ENCODE measurements at places on chromosomes 11 and 22. TPM values are rescaled to one million over a fixed set of nuclear protein-coding genes. Genes with fewer than 3 reads are reported as not detected.
A peak's percentile ranks its signal among the peaks of the same experiment; 100 is the strongest.

Gene PACSIN3
- 3.2 TPM for total RNA-seq

DNA sequence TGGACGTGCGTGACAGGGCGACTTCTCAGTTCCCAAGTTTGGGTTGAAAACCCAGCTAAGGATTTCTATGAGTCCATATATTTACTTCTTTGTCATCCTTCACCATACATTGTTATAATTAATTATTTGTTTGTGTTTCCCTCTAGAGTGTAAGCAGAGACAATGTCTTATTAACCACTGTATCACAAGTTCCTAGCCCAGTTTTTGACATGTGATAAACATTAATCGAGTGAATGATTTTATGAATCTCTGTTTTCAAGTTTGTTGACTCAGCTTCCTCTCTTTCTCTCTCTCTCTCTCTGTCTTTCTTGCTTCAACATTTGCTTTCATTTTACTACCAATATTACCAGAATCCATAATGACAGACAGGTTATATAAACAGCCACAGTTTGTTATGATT lies 1259.6 kb upstream of the TENM4 start:
- peak overlapping the region; percentile 85 for H3K27ac ChIP-seq
- no peak overlapping the region for H3K4me3 ChIP-seq
- no peak for DNase-seq
- no peaks in the 10 kb centered on the region for H3K36me3 ChIP-seq

GRCh38 chr11:45430361-45430760 lies 144.2 kb upstream of the SYT13 start:
- H3K27ac ChIP-seq = no peak overlapping the region
- no peak overlapping the region for H3K4me3 ChIP-seq
- H3K4me1 ChIP-seq = no peaks in the 10 kb centered on the region
- DNase-seq = no peak
- no peaks in the 10 kb centered on the region for H3K36me3 ChIP-seq

Gene YPEL4
- 0.44 TPM for total RNA-seq

- peaks cover 18% of the 10 kb centered on the region for H3K4me1 ChIP-seq
- H3K27ac ChIP-seq = no peak overlapping the region
- no peak overlapping the region for H3K4me3 ChIP-seq
Measured at GRCh38 chr11:64805481-64805880, 2.5 kb upstream of the MAP4K2 start.

GRCh38 chr22:37461961-37462360 lies 24.2 kb downstream of the MFNG start:
- peaks cover 6% of the 10 kb centered on the region for H3K36me3 ChIP-seq
- H3K4me3 ChIP-seq = no peak overlapping the region
- H3K27me3 ChIP-seq = no peaks in the 10 kb centered on the region

Gene TPST2
- 13.3 TPM for total RNA-seq

GRCh38 chr11:132977746-132978145 lies 554.6 kb downstream of the OPCML start:
- H3K4me3 ChIP-seq = no peak overlapping the region
- DNase-seq = no peak
- H3K36me3 ChIP-seq = no peaks in the 10 kb centered on the region

Gene TNNI2
- 0.94 TPM for total RNA-seq

GRCh38 chr11:117876059-117876340 lies 458 bp downstream of the FXYD6 start:
- no peaks in the 10 kb centered on the region for H3K4me1 ChIP-seq
- no peak for DNase-seq
- peak overlapping the region; percentile 36 for H3K27ac ChIP-seq
- peaks cover 22% of the 10 kb centered on the region for H3K27me3 ChIP-seq
- peak overlapping the region; percentile 39 for H3K4me3 ChIP-seq
- no peaks in the 10 kb centered on the region for H3K36me3 ChIP-seq

GRCh38 chr22:19605508-19606331 lies 81.5 kb upstream of the CLDN5 start:
- H3K36me3 ChIP-seq = no peaks in the 10 kb centered on the region
- no peaks in the 10 kb centered on the region for H3K4me1 ChIP-seq
- peaks cover 4% of the 10 kb centered on the region for H3K27me3 ChIP-seq
- no peak overlapping the region for H3K4me3 ChIP-seq
- no peak for DNase-seq

- no peaks in the 10 kb centered on the region for H3K36me3 ChIP-seq
- H3K27ac ChIP-seq = no peak overlapping the region
- H3K4me1 ChIP-seq = no peaks in the 10 kb centered on the region
Measured at GRCh38 chr22:28373831-28374230, 305.8 kb downstream of the TTC28 start.

Gene PPP1CA
- total RNA-seq = 280 TPM

DNA sequence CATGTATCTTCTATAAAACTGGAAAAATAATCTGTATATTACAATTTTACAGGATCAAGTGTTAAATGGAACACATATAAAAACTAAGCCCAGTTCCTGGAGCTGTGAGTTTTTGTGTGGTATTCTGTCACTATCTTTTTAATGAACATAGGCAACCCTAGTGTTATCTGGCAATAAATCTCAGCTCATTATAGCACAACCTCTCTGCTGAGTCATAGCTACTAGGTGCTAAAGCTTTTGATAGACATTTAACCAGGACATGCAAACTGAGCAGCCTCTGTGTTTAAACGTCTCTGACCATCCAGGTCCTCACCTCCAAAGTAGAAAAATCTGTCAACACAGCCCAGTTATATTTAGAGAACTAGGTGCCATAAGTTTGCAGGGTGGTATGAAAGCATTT lies 91.0 kb upstream of the CARD18 start:
- no peak for DNase-seq
- no peak overlapping the region for H3K27ac ChIP-seq
- H3K4me1 ChIP-seq = peaks cover 3% of the 10 kb centered on the region
- H3K36me3 ChIP-seq = no peaks in the 10 kb centered on the region

- no peaks in the 10 kb centered on the region for H3K27me3 ChIP-seq
- no peaks in the 10 kb centered on the region for H3K4me1 ChIP-seq
- H3K4me3 ChIP-seq = no peak overlapping the region
- no peaks in the 10 kb centered on the region for H3K36me3 ChIP-seq
- peak; percentile 64 for DNase-seq
Measured at GRCh38 chr11:67572747-67573419, 10.7 kb upstream of the GSTP1 start.

DNA sequence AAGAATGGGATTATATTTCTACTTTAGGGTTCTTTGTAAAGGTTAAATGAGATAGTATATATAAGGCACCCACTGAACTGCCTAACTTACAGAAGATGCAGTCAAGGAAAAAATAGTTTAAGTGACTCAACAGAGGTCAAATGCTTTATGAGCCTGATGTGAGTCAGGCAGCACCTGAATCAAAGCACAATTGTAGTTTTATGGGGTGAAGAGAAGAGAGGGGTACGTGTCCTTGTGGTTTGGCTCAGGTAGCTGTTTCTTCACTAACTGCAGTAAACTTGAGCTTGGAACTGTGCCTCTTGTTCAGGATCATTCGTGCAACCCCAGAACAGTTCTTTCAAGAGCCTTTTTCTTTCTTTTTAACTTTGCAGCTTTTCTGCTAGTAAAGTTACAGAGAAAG lies 125.2 kb upstream of the SPON1 start:
- H3K4me3 ChIP-seq = no peak overlapping the region
- H3K27ac ChIP-seq = no peak overlapping the region
- no peak for DNase-seq
- H3K27me3 ChIP-seq = no peaks in the 10 kb centered on the region

Gene ARL14EP
- 13.7 TPM for total RNA-seq

DNA sequence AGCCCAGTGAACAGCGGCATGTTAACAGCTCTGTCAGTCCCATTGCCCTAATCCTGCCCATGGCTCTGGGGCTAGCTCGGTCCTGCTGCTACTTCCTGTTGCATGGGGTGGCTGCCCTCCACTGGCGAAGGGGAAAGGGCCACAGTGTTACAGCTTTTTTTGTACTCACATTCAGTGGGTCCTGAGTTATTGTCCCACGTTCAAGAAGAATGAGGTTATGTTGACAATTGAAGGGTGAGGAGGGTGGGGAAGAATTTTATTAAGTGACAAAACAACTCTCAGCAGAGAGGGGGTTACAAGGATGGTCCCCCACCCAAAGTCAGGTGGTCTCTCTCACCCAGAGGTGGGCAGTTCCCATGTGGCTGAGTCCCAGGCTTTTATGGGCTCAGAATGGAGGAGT lies 17.7 kb upstream of the MS4A7 start:
- H3K4me3 ChIP-seq = no peak overlapping the region
- no peaks in the 10 kb centered on the region for H3K4me1 ChIP-seq
- H3K27me3 ChIP-seq = no peaks in the 10 kb centered on the region
- no peak for DNase-seq
- H3K27ac ChIP-seq = no peak overlapping the region

GRCh38 chr22:38402204-38402603 lies 52.8 kb downstream of the KCNJ4 start:
- H3K4me1 ChIP-seq = no peaks in the 10 kb centered on the region
- no peak for DNase-seq
- no peaks in the 10 kb centered on the region for H3K27me3 ChIP-seq
- H3K4me3 ChIP-seq = no peak overlapping the region
- no peaks in the 10 kb centered on the region for H3K36me3 ChIP-seq

Gene GGTLC2
- total RNA-seq = not detected

- no peak for DNase-seq
- no peaks in the 10 kb centered on the region for H3K36me3 ChIP-seq
- H3K4me3 ChIP-seq = no peak overlapping the region
- H3K4me1 ChIP-seq = no peaks in the 10 kb centered on the region
- H3K27ac ChIP-seq = no peak overlapping the region
Measured at GRCh38 chr11:94641167-94641761, 74.1 kb downstream of the PIWIL4 start.

DNA sequence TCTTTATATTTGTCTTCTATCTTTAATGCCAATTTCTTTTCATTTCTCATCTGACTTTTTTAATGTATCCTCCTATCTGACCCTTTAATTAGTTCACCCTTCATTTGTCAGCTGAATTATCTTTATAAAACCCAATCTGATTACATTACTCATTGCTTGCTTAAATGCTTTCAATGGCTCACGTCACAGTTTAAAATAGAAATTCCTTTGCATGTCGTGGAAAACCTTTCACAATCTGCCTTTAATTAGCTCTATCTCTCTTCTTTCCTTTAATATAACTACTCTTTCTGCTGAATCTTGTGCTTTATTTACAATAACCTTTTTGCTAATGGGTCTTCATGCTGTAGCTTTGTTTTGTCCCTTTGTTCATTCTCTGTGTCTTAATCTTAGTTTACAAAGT lies 125.7 kb downstream of the DYNC2H1 start:
- DNase-seq = no peak
- no peaks in the 10 kb centered on the region for H3K36me3 ChIP-seq
- H3K27me3 ChIP-seq = no peaks in the 10 kb centered on the region
- H3K4me1 ChIP-seq = no peaks in the 10 kb centered on the region
- no peak overlapping the region for H3K4me3 ChIP-seq

DNA sequence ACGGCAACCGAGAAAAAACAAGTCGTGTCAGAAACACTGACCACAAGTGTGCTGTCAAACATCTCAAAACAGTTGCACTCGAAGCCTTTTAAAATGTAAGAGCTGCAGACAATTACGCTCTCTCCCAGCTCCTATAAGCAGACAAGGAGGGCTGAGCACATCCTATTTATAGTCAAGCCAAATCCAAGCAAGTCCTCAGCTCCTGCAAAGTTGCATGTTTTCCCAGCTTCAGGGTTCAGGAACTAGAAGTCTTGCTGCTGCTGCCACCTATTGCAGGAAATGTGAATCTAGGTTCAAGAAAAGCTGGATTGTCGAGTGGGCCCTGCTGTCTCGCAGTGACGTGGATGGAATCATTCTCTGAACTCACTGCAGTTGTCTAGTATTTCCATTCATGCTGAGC lies 15.5 kb downstream of the EFCAB6 start:
- no peak for DNase-seq
- no peak overlapping the region for H3K27ac ChIP-seq
- no peaks in the 10 kb centered on the region for H3K27me3 ChIP-seq
- H3K4me3 ChIP-seq = no peak overlapping the region
- no peaks in the 10 kb centered on the region for H3K36me3 ChIP-seq
